ENCODE measurements at places on chromosomes 11 and 22.

DNA sequence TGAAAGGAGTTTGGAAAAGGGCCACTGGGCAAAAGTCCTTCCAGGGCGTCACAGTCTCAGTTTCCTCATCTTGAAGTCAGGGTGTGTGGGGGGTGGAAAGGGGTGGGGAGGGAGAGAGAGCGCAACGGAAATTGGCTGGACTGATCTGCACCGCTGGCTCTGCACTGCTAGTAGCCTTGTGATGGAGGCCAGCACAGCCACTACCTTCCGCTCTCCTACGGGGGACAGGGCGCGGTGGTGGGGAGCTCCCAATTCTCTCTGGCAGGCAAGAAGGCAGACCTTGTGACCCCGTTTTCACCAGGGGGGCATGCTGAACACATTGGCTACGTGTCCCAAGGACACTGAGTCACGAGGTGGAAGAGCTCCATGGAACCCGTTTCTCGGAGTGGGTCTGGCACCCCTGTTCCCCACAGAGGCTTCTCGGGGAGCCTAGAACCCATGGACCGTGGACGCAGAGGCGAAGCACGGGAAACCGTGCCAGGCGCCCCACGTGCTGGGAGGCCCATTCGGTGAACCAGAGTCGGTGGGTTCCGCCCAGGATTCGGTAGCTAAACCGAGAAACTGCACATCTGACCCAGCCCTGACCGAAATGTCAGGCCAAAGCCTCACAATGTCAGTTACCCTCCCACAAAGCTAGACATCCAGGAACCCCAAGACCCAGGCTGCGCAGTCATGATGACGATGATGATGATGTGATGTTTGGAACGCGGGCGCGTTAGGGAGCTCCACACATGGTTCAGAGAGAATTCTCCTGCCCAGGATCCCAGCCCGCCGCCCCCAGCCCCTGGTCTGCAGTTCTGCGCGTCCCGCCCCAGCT is 28.3 kb upstream of the WNT11 start:
- peak; percentile 93 for DNase-seq

GRCh38 chr11:125662689-125663088 is 18.0 kb downstream of the ACRV1 start:
- DNase-seq: no peak

DNA sequence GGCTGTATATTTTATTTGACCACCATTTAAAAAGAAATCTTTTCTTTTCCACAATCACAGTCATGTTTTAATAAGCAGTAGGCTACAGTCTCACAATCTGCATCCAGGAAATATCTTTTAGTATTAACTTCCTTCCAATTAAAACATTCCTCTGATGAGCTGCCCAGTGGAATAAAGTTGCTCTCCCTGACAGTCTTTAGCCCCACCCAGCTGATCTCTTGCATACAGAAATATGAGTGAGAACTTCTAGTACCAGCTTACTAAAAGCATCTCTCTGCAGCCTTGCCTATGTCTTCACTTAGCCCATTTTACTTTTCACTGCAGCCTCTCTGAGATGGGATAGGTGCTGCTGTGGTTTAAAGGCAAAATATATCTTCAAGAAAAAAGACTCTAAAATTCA is 143.4 kb upstream of the ANO3 start:
- DNase-seq: no peak

DNA sequence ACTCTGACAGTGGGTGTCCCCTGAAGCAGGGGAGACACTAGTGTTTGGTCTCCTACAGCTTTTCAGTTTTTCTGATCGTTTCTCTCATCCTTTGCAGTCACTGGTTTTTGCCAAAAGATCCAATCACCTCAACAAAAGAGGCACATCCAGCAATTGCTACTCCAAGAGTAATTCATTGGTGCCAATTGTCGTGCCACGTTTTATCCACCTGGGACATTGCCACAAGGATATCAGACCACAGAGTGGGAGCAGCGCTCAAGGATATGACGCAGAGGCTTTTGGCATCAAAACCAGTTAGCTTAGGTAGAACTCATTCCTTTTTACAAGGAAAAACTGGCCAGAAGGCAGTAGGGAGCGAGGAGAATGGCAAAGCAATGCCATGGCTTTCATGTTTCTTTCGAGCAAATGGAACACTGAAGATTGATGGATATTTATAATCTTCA is 40.9 kb upstream of the BLID start:
- no peak for DNase-seq

DNA sequence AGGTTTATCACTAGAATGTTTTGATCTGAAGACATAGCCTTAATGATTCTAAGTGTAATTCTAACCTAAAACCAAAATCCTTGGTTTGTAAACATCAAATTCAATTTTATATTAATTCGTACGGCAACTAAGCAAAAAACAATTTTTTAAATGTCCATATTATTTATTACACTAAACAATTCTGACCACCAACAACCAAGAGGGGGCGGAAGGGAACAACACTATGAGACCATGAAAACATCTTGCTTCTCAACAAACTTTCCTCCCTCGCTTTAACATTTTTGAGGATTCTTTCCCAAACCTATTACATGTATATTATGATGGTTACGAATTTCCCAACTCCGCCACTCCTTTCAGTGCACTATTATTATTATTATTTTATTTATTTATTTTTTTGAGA is 6.5 kb upstream of the UCP2 start:
- no peak for DNase-seq

- peak; percentile 84 for DNase-seq
These were observed 627 bp downstream of the ASCL2 start for GRCh38 chr11:2269601-2270321.

DNA sequence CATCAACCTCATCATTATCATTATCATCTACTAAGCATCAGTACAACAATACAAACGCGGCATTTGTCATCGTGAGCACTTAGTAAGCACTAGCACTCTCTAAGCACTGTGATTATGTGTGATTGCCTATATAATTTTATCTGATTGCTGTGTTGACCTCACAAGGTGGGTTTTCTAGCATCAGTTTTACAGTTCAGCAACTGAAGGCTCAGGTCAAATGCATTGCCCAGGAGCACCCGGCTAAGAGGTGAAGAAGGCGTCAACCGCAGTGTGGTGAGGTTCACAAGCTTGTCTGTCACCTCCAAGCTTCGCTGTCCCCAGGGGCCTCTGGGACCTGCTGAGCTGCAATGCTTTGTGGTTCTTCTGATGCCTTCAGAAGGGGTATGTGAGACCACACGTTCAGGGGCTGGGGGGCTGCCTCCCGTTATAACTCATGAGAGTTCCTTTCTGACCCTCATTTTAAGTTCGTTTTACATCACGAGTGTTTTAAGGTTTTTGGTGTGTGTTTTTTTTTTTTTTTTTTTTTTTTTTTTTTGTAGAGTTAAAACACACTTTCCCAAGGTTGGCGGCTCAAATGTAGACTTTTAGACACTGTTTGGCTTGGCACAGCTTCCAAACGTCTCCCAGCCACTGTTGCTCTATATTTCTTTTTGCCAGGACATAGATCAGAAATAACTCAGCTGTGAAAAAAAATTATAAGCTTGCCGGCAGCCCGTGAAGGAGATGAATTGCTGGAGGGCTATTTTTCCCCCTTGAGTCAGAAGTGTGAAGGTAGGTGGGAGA is 33.8 kb upstream of the SCUBE1 start:
- DNase-seq: peak; percentile 62

DNA sequence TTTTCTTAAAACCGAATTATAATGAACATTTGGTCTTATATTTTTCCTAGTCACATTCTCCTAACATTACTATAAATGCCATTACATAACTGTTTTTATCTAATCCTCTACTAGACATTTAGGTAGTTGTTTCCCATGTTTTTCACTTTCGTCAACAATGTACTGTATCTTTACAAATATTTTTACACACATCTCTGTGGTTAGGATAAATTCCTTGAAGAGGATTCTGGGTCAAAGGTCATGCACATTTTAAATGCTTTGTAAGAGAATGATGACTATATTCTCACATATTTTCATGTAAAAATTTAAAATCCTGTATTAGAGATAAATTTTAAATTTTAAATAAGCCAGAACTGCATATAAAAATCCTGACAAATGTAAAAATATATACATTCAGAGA is 61.3 kb upstream of the CLNS1A start:
- no peak for DNase-seq

GRCh38 chr11:120569861-120570260 is 58.3 kb downstream of the GRIK4 start:
- DNase-seq: no peak

- no peak for DNase-seq
These were observed 681.4 kb upstream of the TENM4 start for GRCh38 chr11:80122211-80122610.

DNA sequence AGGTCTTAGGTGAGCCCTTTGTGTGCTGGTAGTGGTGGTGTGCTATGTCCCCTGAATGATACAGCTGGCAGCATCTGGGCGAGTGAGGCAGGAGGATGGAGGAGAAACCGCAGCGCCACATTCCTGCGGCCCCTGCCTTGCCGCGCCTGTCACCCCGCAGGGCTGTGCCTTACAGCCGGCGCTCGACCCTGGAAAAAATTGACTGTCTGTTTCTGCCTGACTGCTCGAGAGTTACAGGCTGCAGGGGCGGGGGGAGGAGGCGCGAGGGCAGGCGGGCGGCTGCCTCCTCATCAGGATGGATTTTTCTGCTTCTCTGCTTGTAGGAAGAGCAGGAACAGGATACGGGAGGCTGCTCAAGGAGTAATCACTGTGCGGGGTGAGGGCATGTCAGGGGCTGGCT is 443.4 kb downstream of the MIAT start:
- no peak for DNase-seq

DNA sequence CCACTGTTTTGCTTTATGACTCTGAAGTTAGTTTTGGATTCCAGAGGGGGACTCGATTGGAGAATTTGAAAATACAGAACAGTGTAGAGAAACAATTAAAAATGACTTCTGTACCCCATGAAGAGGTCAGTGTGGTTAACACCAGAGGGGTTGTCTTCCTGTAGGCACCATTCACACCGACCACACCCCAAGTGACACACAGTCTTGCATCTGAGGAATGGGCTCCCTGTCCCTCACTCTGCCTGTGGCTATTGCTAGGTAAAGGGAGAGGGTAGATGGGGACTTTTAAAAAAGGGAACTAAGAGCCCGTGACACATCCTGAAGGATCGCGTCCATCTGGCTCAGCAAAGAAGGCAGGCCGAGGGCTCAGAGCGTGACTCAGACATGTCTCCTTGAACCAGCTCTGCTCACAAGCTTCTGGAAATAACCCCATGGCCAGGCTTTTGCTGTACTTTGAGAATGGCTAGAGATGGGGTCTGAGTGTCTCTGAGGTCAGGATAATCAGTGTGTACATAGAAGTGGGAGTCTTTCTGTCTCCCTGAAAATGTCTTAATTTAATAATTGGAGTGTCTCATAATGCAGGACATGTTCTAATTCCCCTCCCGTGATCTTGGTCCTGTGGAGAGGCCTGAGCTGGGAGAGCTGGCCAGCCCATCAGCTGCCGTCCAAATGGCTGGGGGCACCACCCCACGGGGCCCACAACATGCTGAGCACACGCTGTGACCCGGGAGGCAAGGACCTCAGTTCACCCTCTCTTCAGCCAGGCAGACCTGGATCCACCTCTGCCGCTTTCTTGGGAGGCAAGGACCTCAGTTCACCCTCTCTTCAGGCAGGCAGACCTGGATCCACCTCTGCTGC is 39.3 kb downstream of the SGSM1 start:
- DNase-seq: peak; percentile 88

- no peak for DNase-seq
These were observed 4.6 kb upstream of the SMCO4 start for GRCh38 chr11:93547773-93548172.

DNA sequence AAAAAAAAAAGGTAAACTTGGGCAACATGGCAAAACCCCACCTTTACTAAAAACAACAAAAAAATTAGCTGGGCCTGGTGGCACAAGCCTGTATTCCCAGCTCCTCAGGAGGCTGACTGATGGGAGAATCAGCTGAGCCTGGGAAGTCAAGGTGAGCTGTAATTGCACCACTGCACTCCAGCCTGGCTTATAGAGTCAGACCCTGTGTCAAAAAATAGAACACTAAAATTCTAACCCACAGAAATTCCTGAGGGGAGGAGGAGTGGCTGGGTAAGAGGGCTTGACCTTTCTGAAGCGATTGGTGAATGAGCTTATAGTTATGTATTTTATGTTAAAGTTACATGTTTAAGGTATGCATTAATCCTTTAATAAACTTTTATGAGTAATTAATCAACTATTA is 53.3 kb downstream of the FAT3 start:
- DNase-seq: no peak

DNA sequence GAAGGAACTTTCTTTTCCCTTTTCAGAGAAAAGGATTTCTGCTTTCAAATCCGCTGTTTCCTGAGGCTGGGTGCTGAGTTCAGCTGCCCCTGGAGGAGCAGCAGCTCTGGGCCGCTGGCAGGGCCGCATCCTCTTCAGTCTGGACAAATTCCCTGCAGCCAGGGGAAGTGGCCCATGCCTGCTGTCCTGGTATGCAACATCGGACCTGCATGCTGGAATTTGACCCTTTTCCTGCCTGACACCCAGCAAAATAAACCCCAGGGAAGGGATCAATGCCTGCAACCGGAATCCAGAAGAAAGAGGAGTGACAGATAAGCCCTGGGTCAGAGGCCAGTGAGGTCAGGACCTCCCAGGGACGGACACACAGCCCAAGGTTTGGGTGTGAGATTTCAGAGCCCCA is 54.1 kb upstream of the LINC01488 start:
- DNase-seq: peak; percentile 74

GRCh38 chr22:22520667-22521602 is 865 bp upstream of the ZNF280A start:
- DNase-seq: no peak

- no peak for DNase-seq
These were observed 2.7 kb downstream of the REXO2 start for GRCh38 chr11:114441921-114442320.

DNA sequence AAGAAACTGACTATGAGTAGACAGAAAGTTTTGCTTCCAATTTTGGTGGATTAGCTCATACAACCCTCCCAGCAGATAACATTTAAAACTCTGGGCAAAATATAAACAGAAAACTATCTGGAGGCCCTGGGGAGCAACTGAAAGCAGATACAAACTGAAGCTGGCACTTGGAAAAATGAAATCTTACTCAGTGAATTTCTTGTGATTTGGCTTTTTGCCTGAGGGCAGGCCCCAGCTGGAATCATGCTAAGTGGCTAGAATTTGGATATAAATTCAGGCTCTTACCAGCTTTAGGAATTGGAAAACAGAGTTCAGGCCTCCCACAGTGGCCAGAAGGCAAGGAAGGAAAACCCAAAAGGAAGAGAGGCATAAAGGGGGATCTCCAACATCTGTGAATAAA is 85.8 kb downstream of the EFCAB6 start:
- no peak for DNase-seq

DNA sequence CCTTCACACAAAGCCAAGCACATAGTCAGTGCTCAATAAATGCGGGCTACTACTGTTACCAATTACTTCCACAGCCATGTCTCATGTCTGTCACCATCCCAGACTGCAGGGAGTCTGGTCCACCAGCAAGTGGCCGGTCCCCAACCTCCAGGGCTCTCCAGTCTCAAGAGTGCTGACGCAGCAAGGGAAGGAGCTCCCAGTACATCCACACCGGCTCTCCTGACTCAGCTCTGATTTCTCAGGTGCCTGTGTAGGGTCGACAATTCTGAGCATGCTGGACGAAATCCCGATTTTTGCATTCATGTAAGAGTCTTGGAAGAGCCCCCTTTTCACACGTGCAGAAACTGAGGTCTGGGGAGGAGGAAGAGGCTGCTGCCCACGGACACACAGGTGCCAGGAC is 10.3 kb upstream of the NEFH start:
- no peak for DNase-seq

- DNase-seq: no peak
These were observed 125.7 kb downstream of the WT1 start for GRCh38 chr11:32309530-32310213.

All from posterior vena cava (tissue), 2 donors.